NCI-H2171 treated with DMSO at 0.1 percent for 48 hours (cell line): ENCODE measurements at places on chromosomes 5 and 9.

DNA sequence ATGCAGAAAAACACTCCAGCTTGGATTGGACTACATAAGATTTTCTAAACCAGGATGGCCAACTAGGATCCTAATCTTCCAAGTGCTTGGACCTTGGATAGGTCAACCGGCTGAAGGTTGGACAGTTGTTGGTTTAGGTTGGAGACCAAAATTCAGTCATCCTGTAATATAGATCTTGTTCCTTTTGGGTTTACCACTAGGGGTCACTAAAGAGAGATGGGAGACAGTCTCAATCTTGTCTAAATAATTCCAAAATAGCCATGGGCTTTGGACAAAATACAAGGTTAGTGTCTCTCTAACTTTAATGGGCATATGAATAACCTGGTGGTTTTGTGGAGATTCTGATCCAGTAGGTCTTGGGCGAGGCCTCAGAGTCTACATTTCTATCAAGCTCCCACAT, 148.7 kb upstream of the ERCC6L2 start:
- DNase-seq: peak; percentile 49

DNA sequence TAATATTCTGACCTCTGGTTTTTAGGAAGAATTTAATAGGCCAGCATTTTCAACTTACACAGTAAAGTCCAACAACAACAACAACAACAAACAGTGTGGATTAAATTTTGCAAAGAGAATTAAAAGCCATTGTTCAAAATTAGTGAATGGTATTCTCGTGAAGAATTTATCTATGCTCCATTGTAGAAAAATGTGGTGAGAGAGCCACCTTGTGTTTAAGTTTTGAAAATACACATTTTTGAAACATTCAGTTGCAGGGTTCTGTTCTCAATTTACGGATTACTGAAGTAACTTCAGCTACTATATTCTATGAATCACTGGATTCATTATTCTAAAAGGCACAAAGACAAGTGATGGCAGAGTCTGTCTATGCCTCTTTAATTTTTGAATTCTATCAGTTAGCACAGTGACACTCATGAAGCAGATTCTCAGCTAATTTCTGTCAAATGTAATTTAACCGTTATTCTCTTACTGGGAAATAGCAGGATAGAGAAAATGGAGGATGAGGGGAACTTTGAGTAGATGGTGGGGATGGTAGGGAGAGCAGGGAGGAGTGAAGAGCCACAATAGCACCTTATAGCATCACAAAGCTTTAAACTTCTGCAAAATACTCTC, 11.0 kb downstream of the CCDC152 start:
- peak; percentile 37 for DNase-seq

- no peak for DNase-seq
These were observed 38.4 kb downstream of the LMX1B start for GRCh38 chr9:126652140-126652582.

- DNase-seq: no peak
These were observed 152.5 kb upstream of the ALDH1B1 start for GRCh38 chr9:38240051-38240450.

GRCh38 chr9:24552526-24553182, 7.0 kb upstream of the IZUMO3 start:
- DNase-seq: no peak
